ENCODE measurements at places on chromosomes 4 and X. TPM values are rescaled to one million over a fixed set of nuclear protein-coding genes. Genes with fewer than 3 reads are reported as not detected.

ZXDB gene
- 5.4 TPM for total RNA-seq

SPP1 gene
- 2.7 TPM for total RNA-seq

ACE2 gene
- total RNA-seq: 12.7 TPM

GRCh38 chrX:74291577-74291963, 12.4 kb upstream of the ZCCHC13 start:
- no peak for DNase-seq

DNA sequence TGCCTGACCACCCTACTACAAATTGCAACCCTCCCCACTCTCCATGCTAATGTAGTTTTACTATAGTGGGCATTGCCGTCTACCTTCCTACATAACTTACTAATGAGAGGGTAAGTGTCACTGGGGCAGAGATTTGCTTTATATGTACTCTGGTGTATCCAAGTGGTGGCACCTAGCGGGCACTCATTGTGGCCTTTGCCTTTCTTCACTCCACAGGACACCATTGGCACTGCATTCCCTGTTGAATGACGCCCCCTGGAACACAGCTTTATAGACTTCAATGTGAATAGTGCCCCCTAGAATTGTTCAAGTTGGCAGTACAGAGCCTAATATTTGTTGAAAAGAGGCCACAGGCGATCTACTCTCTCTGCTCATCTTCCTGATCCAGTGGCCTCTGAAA, 215.8 kb downstream of the MID1IP1 start:
- DNase-seq: no peak

PFKFB1 gene
- 0.22 TPM for total RNA-seq

TEX13D gene
- not detected for total RNA-seq

DNA sequence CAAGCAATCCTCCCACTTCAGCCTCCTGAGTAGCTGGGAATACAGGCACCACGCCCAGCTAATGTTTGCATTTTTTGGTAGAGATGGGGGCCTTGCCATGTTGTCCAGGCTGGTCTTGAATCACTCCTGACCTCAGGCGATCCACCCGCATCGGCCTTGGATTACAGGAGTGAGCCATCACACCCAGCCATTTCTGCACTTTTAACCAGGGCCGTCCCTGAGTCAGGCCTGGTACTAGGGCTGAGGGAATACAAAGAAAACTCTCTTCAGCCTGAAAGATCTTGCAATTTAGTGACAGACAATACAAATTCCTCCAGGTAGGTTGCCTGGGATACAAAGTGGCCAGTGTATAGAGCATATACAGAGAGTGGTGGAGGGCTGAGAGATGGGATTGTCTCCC, 65.8 kb downstream of the BCOR start:
- DNase-seq: no peak
